ENCODE measurements at places on chromosomes 12 and 14.

DNA sequence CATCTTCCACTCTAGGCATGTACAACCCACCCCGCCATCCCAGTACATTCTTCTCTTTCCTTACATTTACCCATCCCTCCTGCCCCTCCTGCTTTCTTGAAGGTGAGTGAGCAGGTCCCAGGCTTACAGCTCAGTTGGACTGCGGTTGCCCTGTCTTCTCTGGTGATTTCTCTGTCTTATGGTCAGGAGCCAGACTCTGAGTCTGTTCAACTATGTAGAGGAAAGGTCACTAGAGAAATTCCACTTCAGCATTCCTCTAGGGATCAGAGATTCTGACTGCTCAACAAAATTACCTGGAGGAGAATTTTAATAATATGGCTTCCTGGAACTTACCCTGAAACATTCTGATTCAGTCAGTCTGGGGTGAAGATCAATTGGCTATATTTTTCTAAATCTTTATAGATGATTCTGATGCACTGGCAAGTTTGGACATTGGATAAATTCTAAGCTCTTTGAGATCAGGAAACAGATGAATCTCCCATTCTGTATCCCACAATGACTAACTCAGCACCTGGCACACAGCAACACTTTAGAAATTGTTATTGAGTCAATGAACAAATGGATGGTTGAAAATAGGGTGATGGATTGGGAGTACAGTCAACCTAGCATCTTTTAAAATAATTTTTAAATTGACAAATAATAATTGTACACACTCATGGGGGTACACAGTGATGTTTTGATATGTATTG, 128.6 kb upstream of the HIF1A start:
- DNase-seq, result no peak

DNA sequence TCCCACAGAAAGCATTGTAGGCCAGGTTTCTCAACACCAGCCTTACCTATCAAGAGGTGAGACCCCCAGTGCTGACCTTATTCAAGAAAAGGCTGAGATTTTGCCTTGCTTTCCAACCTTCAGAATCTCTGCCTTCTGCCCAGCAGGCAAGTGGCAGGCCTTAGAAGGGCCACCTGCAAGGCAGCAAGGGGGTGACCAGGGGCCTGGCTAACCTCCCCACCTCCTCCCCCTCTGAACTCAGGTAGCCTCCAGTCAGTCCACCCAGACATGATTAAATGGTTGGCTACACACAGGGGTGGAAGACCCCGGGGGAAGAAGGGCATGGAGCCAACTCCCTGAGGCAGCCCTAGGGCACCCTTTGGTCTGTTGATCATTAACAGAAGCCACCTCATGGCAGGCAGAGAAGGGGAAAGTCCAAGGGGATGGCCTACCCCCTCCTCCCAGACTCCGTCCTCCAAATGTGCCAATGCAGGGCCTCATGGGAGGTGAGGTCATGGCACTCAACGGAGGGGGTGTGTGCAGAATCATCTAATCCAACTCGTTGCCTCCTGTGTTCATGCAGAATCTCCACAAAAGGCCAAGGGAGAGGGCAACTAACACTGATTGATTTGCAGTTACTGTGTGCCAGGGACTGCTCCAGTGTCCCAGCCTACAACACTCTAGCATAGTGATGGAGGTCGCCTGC, 8.5 kb downstream of the ZFP36L1 start:
- DNase-seq, result peak; percentile 76

DNA sequence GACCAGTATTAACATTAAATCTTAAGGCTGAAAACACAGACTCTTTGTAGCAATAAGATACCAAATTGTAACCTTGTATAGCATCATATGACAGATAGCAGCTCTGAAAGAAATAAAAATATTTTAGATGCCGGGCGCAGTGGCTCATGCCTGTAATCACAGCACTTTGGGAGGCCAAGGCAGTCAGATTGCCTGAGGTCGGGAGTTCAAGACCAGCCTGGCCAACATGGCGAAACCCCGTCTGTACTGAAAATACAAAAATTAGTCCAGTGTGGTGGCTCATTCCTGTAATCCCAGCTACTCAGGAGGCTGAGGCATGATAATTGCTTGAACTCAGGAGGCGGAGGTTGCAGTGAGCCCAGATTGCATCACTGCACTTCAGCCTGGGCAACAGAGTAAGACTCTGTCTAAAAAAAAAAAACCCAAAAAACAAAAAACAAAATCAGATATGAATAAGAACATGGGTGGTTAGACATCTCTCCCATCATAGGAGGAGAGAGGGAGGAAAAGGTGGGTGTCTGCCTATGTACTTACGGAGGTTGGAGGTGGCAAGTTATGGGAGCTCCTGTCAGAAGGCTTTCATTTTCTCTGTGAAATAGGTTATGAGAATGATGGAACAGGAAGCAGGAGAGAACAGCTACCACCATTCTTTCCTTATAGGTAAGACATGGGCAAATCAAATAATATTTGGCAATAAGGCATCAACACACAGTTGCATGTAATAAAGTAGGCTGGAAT, 7.6 kb upstream of the HEBP1 start:
- DNase-seq, result no peak

DNA sequence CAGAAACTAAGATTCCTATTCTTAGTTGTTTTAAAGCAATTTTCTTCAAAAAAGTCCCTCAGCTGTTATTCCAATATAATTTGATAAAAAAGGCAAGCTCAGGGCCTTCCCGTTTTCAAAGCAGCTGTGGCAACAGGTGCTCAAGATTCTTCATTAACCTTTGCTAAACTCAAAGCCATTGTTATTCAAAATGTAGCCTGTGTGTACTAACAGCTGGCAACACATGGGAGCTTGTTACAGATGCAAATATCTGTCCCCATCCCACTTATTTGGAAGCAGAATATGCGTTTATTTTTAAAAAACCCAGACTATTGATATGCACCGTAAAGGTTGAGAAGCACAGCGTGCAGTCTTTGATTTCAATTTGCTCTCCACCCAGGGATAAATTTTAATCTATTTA, 210.4 kb upstream of the SYT10 start:
- no peak for DNase-seq

GRCh38 chr14:59020382-59020781, 168.1 kb upstream of the DAAM1 start:
- DNase-seq, result no peak

DNA sequence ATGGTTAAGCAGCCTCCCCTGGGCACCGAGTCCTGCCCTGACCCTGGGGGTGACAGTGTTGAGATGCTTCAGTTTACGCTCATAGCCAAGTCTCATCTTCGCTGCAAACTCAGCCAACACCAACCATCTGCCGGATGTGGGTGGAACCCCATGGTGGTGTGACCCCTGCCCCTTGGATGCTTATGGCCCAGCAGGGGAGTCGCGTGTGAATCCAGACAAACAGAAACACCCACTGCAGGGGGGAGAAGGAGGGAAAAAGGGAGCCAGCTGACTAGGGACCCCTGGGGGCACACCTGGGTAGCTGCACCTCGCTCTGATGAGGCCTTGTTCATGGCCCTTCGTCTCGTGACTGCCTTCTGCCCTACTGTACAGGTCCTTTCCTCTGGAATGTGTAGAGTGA, 23.8 kb downstream of the AACS start:
- no peak for DNase-seq

DNA sequence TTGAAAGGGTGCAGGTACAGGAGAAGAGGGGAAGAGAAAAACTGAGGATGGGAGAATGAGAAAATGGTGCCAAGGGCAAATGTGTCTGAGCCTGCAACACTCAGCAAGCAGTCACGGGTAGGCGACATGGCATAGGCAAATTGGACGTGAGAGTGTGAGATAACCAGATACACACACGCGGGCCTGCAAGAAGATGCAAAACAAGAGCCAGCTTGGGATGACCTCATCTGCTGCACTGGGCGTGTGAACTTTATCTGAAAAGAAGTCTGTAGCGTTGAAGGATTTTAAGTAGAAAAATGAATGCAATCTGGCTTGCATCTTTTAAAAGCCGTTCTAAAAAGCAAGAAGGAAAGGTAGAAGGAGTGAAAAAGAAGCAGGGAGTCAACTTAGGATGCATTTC, 160.4 kb downstream of the NTF3 start:
- no peak for DNase-seq

DNA sequence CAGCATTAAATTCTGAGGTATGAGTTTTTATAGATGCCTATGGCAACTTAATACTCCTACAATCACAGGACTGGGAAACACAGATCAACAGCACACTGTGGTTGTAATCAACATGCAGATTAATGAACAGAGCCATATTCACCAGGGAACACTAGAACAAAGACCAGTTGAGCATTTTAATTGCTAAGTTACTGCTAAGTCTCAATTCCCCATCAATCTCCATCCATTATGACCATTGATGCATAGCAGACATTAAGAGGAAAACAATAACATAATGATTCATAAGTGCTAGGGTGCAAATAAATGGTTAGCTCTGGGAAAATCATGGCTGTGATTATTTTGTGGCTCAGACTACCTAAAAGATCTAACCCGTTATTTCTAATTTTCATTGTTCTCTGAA, 505.6 kb downstream of the TRHDE start:
- DNase-seq, result no peak

GRCh38 chr12:13375583-13376345, 179.2 kb downstream of the EMP1 start:
- DNase-seq, result no peak

DNA sequence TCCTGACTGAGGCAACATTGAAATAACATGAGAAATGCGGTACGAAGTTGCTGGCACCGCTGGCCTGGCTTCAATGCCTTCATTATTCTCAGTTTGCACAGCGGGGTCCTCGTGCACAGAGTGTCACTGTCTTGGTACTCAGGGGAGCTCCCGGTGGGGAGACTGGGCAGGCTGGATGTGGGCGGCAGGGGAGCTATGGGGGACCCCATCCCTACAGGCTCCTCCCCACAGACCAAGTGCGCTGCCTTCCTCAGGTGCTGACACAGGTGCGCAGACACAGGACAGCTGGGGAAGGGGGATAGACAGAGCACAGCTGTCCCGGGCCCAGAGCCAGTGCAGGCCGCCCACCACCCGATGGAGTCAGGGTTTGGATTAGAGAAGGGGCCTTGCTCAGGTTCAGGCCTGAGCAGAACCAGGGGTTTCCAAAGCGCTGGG, 270.1 kb downstream of the ADGRD1 start:
- DNase-seq, result no peak

- DNase-seq, result no peak
Measured at GRCh38 chr12:57300961-57301584, 50.1 kb upstream of the STAC3 start.

DNA sequence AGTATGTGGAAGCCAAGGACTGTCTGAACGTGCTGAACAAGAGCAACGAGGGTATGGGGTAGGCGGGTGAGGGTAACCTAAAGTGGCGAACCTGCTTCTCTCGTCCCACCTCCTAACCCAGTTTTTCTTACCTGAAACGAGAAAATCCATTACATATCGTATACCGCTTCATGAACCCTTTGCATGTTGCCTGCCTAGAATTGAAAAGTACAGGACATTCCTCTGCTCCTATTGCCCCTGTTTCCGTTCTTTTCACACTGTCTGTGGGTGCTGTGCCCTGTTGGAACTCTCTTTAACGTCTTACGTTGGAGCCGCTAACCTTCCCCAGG, 513 bp downstream of the PFDN5 start:
- no peak for DNase-seq

GRCh38 chr12:22536971-22537544, 7.3 kb downstream of the C2CD5 start:
- no peak for DNase-seq

DNA sequence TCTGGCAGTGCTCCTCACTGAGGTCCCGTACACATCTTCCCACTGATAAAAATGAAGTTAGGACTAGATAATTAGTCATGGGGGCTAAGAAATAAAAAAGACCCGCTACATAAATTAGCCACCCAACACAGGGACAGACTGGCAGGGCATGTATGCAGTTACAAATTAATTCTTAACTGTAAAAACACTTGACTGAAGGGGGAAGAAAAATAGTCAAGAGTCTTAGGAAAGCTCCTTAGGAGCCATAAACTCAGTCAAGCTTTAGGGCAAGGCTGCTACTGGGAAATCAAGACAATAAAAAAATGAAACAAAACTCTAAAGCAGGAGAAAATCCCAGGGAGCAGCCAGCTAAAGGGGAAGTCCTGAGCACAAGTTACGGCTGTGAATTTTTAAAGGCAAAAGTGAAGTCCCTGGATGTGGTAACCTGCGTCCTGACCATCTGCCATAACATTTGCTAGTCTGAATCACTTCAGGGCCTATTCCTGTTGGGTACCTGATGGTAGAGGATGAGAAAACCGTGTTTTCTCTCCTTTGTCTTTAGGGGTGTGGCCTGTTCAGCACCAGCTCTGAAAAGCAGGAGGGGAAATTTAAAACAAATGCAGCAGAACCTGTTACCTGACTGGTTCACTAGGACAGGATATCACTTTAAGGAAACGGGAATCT, 7.5 kb upstream of the NPFF start:
- no peak for DNase-seq

GRCh38 chr14:94049625-94050023, 23.5 kb downstream of the OTUB2 start:
- peak; percentile 13 for DNase-seq

- DNase-seq, result no peak
Measured at GRCh38 chr12:66345956-66346355, 43.7 kb downstream of the HELB start.

- DNase-seq, result no peak
Measured at GRCh38 chr12:44875954-44876543, at the start of gene NELL2. Gene NELL2, minus strand, starts transcription at chr12:44876315. Its CDS starts 446 bp downstream, at chr12:44875869.

GRCh38 chr14:58808828-58809227, 171.1 kb downstream of the DACT1 start:
- no peak for DNase-seq

GRCh38 chr14:21723431-21724045, 49.9 kb upstream of the OR4E1 start:
- DNase-seq, result no peak

GRCh38 chr14:84129941-84130340, 1400.0 kb upstream of the FLRT2 start:
- no peak for DNase-seq

DNA sequence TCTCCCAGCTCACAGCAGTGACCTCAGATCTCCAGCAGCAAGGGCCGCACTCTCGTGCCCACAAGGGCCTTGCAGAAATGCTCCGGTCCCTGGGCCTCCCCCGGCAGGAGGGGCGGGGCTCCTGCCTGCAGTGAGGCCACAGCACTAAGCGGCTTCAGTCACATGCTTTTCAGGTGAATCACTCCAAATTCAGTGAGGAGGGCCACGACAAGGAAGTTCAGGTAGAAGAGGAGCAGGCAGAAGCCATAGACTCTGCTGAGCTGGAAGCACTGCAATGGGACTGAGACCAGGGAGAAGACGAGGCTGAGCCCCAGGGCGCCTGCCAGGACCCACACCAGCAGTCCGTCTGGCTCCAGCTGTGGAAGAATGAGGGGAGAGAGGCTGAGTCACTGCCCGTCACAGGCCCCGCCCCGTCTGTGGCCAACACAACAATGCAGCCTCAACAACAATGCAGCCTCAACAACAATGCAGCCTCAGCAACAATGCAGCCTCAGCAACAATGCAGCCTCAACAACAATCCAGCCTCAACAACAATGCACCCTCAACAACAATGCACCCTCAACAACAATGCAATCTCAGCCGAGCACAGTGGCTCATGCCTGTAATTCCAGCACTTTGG, 35.2 kb downstream of the SLC8B1 start:
- no peak for DNase-seq

GRCh38 chr12:49889361-49890095, 14.2 kb downstream of the FAIM2 start:
- no peak for DNase-seq

GRCh38 chr14:24372701-24373416, 4.9 kb downstream of the NFATC4 start:
- no peak for DNase-seq

All from suprapubic skin (tissue), 4 donors.